ENCODE measurements at places on chromosomes 1 and 21.

DNA sequence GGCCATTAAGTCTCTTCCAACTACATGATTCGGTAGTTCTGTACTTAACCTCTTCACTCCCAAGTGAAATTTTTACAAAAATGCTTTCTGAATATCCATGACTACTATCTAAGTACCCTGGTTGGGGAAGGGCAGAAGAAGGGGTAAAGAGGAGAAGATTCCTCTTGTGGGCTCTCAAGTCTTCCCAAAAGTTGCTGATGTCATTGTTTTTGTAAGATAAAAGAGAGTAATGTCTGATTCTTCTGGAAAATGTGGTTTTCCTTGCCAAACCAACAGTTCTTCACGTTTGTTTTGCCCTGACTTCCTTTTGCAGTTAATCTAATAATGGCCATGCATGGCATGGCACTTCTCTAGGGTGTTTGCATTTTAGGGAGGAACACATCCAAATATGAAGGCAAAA lies 34.7 kb upstream of the AK4 start:
- no peaks in the 10 kb centered on the region for H3K36me3 ChIP-seq
- H3K27ac ChIP-seq, result no peak overlapping the region
- H3K4me1 ChIP-seq, result no peaks in the 10 kb centered on the region
- DNase-seq, result no peak

GRCh38 chr1:38973659-38974437 lies 17.2 kb upstream of the AKIRIN1 start:
- peaks cover 2% of the 10 kb centered on the region for H3K36me3 ChIP-seq
- no peaks in the 10 kb centered on the region for H3K27me3 ChIP-seq
- no peak overlapping the region for H3K27ac ChIP-seq
- H3K4me3 ChIP-seq, result no peak overlapping the region
- no peak for DNase-seq

DNA sequence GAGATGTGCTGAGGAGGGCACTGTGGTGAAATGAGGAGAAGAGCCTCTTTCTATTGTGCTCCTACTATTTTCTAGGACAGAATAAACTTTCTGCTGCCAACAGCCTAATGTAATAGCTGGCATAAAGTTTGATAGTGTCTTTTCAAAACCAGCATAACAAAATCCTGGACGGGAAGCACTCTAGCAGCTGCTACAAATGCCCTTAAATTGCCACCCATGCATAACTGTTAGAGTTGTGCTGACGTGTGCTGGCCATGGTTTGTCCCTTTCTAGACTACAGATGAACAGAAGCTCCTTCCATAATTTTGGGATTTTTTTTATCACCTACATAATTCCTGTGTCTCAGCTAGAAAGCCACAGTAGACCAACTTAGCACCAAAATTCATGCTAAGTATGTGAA lies 88.5 kb upstream of the DEPDC1 start:
- no peak overlapping the region for H3K27ac ChIP-seq
- H3K27me3 ChIP-seq, result no peaks in the 10 kb centered on the region
- no peak for DNase-seq
- no peaks in the 10 kb centered on the region for H3K4me1 ChIP-seq
- H3K36me3 ChIP-seq, result no peaks in the 10 kb centered on the region

DNA sequence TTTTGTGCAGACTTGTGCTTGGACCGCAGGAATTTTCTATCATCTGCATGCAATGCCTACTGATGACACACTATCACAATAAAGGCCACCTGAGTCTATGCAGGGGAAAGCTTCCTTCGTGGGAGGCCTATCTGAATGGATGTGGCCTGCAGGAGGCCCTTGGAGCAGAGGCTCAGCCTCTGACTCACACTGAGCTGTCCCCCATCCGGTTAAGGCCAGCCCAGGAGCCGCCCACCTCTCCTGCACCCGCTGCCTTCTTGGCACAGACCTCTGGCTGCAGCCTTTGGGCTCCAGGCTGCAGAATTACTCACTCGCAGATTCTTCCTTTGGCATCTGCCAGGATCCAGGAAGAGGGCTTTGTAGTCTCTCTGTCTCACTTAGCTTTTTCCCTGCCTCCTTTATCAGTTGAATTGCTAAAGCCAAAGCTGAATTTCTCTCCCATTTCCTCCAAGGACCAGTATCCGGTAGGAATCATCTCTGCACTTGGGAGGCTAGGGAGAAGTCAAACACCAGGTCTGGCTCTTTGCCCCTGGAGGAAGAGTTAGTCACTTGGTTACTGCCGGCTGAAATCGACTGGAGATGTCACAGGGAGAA lies 65.1 kb upstream of the JUN start:
- no peak overlapping the region for H3K27ac ChIP-seq
- no peak for DNase-seq
- no peaks in the 10 kb centered on the region for H3K36me3 ChIP-seq
- H3K27me3 ChIP-seq, result no peaks in the 10 kb centered on the region
- no peak overlapping the region for H3K4me3 ChIP-seq

DNA sequence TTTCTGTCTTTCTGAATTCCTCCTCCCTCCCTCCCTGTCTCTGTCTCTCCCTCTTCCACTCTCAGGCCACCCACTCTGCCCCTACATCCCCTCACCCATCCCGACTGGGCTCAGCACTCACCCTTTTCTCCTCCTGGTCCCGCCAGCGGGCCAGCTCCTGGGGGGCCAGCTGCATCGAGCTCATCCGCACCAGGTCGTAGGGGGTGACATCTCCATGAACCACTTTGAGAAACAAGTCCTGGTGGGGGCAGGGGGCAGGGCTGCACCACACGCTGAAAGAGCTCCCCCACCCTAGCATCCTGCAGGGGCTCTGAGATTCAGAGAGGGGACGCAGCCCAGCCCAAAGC lies 17.8 kb downstream of the SPOCD1 start:
- H3K27ac ChIP-seq, result no peak overlapping the region
- no peak for DNase-seq
- H3K27me3 ChIP-seq, result peaks cover 7% of the 10 kb centered on the region
- H3K36me3 ChIP-seq, result no peaks in the 10 kb centered on the region

GRCh38 chr1:164644774-164645644 lies 86.0 kb downstream of the PBX1 start:
- H3K4me3 ChIP-seq, result no peak overlapping the region
- DNase-seq, result no peak
- no peaks in the 10 kb centered on the region for H3K36me3 ChIP-seq
- H3K27ac ChIP-seq, result no peak overlapping the region
- no peaks in the 10 kb centered on the region for H3K27me3 ChIP-seq

GRCh38 chr1:202276920-202277319 lies 64.8 kb downstream of the UBE2T start:
- H3K4me3 ChIP-seq, result no peak overlapping the region
- H3K36me3 ChIP-seq, result no peaks in the 10 kb centered on the region

DNA sequence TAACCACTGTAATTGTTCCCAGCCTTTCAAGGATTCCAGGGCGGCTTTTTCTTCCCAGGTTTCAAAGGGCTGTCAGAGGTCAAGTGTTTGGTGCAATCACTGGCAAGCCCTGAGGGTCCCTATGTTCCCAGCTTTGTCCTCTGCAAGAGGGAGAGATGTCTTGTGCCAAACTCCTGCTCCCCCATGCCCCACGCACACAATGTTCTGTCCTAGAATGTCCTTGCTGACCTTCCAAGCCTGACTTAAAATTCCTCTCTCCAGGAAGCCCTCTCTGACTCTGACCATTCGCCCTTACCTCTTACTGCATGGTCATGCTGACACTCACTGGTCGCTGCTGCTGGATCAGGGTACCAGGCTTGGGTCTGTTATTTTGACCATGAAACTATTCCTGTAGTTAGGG lies 152.5 kb upstream of the KCND3 start:
- DNase-seq, result no peak
- no peak overlapping the region for H3K27ac ChIP-seq
- no peaks in the 10 kb centered on the region for H3K36me3 ChIP-seq
- no peaks in the 10 kb centered on the region for H3K4me1 ChIP-seq
- H3K4me3 ChIP-seq, result no peak overlapping the region

- no peaks in the 10 kb centered on the region for H3K36me3 ChIP-seq
- no peak overlapping the region for H3K4me3 ChIP-seq
- H3K4me1 ChIP-seq, result no peaks in the 10 kb centered on the region
Observed at GRCh38 chr1:44500181-44501046, 95.4 kb downstream of the RNF220 start.

- H3K27ac ChIP-seq, result no peak overlapping the region
- no peak for DNase-seq
- peaks cover 2% of the 10 kb centered on the region for H3K27me3 ChIP-seq
- no peak overlapping the region for H3K4me3 ChIP-seq
- no peaks in the 10 kb centered on the region for H3K4me1 ChIP-seq
- no peaks in the 10 kb centered on the region for H3K36me3 ChIP-seq
Observed at GRCh38 chr21:29586696-29587095, 288.0 kb downstream of the BACH1 start.

DNA sequence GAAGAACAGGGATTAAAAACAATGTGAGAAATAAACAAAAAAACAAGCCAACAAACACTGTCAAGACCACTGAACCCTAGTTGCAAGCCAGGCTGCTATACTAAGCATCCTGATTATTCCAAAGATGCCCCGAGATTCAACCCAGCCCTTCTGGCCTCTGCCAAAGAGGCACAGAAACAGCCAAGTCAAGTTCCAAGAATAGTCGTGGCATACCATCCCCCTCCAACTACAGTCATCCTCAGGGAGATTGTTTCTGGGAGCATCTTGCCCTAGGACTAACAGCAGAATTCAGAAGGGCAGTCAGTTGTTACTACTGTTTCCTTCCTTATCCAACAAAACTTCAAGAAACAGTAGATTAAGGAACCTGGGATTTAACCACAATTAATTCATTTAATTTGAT lies 52.3 kb downstream of the ABL2 start:
- no peaks in the 10 kb centered on the region for H3K4me1 ChIP-seq
- no peak overlapping the region for H3K27ac ChIP-seq
- no peaks in the 10 kb centered on the region for H3K36me3 ChIP-seq
- H3K4me3 ChIP-seq, result no peak overlapping the region

- H3K4me1 ChIP-seq, result no peaks in the 10 kb centered on the region
- no peaks in the 10 kb centered on the region for H3K36me3 ChIP-seq
- DNase-seq, result no peak
- H3K27ac ChIP-seq, result no peak overlapping the region
- H3K27me3 ChIP-seq, result peaks cover 23% of the 10 kb centered on the region
Observed at GRCh38 chr1:15370781-15371520, 38.7 kb upstream of the EFHD2 start.

- H3K4me1 ChIP-seq, result peaks cover 19% of the 10 kb centered on the region
- peaks cover 6% of the 10 kb centered on the region for H3K27me3 ChIP-seq
- peaks cover 1% of the 10 kb centered on the region for H3K36me3 ChIP-seq
- H3K4me3 ChIP-seq, result no peak overlapping the region
Observed at GRCh38 chr1:91584309-91584708, 83.7 kb downstream of the CDC7 start.

GRCh38 chr1:7046314-7046713 lies 261.1 kb downstream of the CAMTA1 start:
- no peak overlapping the region for H3K27ac ChIP-seq
- DNase-seq, result no peak
- H3K4me1 ChIP-seq, result no peaks in the 10 kb centered on the region

- H3K4me1 ChIP-seq, result no peaks in the 10 kb centered on the region
- no peak overlapping the region for H3K4me3 ChIP-seq
- peaks cover 4% of the 10 kb centered on the region for H3K27me3 ChIP-seq
- no peaks in the 10 kb centered on the region for H3K36me3 ChIP-seq
Observed at GRCh38 chr1:38152351-38153065, 105.9 kb upstream of the POU3F1 start.

GRCh38 chr1:43835082-43836021 lies 98.2 kb upstream of the ARTN start:
- H3K4me3 ChIP-seq, result no peak overlapping the region
- peaks cover 54% of the 10 kb centered on the region for H3K4me1 ChIP-seq
- no peak for DNase-seq
- H3K27ac ChIP-seq, result peak overlapping the region; percentile 49

GRCh38 chr21:36992671-36993070 lies 13.8 kb upstream of the RIPPLY3 start:
- no peak for DNase-seq
- peaks cover 15% of the 10 kb centered on the region for H3K4me1 ChIP-seq
- H3K27ac ChIP-seq, result no peak overlapping the region
- H3K36me3 ChIP-seq, result no peaks in the 10 kb centered on the region
- peaks cover 2% of the 10 kb centered on the region for H3K27me3 ChIP-seq

- no peaks in the 10 kb centered on the region for H3K36me3 ChIP-seq
- no peak for DNase-seq
Observed at GRCh38 chr1:7469255-7469938, 301.7 kb upstream of the VAMP3 start.

DNA sequence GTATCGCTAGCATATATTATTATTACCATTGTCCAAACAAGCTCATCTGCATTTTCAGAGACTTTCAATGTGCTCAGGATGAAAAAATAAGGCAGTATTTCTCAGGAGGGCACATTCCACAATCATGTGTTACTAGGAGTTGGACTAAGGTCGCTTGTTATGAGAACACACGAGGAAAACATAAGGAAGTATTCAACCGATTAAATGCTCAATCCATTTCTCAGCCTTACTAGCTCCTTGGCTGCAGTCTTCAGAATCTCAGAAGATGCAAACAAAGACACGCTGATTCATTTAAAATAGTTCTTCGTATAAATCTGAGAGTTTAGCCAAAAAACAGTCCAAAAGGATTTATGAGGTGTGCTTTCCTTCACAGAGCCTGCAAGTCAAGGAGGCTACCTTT lies 82.0 kb upstream of the JAK1 start:
- H3K36me3 ChIP-seq, result peaks cover 6% of the 10 kb centered on the region
- H3K4me1 ChIP-seq, result peaks cover 29% of the 10 kb centered on the region
- no peak overlapping the region for H3K4me3 ChIP-seq
- H3K27me3 ChIP-seq, result no peaks in the 10 kb centered on the region

DNA sequence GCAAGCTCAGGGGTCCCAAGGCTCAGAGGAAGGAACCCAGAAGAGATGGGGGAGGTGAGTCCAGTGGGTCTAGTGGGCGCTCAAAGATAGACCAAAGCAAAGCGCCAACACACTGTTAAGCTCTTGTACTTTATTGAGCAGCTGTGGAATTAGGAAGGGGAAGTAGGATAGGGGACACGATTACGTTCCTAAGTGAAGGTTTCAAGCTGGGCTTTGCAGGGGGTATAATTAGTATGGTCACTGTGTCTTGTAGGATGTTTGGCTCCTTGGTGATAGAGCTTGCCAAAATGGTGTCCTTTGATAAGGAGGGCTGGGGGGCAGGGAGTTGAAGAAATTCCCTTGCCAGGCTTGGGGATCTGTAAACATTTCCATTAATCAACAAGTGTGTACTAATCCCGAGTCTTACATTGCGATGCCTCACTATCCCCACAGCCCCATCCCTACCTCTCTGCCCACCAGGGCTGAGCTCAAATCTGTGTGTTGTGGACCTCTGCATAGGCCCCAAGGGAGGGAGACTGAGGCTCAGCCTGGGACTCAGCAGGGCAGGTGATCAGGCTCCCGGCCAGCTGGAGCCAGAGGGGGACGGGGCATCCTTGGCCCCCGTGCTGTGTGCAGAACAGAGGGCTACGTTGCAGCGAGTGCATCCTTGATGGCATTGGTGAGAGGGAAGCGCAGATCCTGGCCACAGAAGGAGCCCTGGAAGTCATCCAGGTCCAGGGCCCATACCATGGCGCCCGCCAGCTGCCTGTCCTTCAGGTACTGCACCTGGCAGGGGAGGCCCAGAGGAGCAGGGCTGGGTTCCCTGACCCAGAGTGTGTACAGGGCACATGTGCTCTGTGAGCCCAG lies 3.4 kb upstream of the MYBPH start:
- no peaks in the 10 kb centered on the region for H3K4me1 ChIP-seq
- no peak for DNase-seq
- H3K36me3 ChIP-seq, result no peaks in the 10 kb centered on the region
- H3K4me3 ChIP-seq, result no peak overlapping the region
- no peak overlapping the region for H3K27ac ChIP-seq

Data from activated CD4-positive, alpha-beta T cell treated with anti-CD3 and anti-CD28 coated beads, Interleukin-2, amount 10 ng/mL, durations not matched to agents 24 days and 14 days (primary cell).